Right forelimb (tissue), 1 donor: ENCODE measurements at places on chromosomes 5 and 9.
A peak's percentile ranks its signal among the peaks of the same experiment; 100 is the strongest.

DNA sequence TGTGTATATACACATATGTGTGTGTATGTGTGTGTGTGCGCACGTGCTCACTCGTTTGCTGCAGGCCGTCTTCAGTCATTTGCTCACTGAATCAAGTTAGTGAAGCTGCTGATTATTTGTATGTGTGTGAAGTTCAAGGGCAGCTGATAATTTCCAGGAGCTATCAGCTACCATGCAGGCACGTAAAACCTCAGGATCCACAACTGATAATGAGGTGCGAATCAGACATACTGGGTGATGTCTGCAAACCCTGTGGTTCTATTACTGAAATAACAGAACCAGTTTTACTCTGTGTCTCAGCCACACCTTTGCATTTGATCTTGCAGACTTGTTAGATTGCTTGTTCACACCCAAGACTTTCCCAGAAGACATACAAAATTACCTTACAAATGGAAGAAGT, 257.6 kb downstream of the TAF11L14 start:
- DNase-seq = no peak

- DNase-seq = no peak
Measured at GRCh38 chr9:90085633-90086032, 480.8 kb downstream of the GADD45G start.

- no peak for DNase-seq
Measured at GRCh38 chr5:126446498-126447224, 23.5 kb downstream of the GRAMD2B start.

DNA sequence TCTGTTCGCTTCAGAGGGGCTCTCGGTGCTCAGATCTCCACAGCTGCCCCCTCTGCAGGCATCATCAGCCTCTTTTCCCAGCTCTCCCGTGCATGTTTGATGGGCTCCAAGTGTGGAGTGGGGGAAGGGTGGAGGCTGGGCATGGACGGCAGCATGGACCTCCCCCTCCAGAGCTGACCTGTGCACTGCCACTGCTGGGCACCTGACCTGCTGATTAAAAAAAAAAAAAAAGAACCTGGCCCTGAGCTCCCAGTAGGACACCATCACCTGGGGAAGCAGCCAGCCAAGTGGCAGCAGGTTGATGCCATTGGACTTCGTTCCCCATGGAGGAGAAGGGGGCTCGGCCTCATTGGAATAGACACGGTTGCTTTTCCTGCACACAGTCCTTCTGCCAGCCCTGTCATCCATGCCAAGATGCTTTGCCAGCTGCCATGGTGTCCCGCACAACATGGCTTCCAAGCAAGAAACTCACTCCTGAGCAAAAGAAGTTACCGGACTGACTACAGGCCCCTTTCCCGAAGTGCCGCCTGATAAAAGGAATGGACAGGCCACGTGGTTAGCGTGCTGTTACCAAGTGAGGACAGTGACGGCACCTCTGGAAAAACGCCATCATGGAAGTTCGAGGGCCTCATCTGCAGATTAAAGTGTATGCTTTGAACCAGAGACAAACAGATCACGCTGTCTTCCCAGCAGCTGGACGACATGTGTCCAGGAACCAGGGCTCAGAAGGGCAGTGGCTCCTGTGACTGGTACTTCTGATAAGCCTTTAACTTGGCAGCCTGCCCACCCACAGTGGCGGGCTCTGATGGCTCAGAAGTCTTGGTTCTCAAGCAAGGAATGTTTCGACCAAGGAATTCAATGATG, 14.7 kb upstream of the BRD3OS start:
- no peak for DNase-seq

GRCh38 chr5:54357408-54358058, 47.2 kb upstream of the ARL15 start:
- DNase-seq = no peak

- no peak for DNase-seq
Measured at GRCh38 chr9:32431940-32432555, 47.6 kb downstream of the ACO1 start.

DNA sequence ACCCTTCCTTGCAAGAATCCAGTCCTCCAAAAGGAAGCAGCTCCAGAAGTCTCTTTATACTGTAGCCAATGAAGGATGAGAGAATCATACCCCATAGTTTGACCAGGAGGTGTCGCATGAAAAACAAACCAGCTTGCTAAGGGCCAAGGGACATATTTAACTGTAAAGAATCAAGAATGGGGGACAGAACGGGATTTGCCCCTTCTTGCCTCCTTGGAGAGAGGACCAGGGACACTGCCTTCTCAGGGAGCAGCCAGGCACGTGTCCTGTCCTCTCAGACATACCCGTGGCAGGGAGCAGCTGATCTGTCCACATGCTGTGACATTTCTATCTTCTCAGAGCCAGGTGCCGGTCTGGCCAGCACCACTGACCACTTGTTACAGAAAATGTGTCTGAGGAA, 11.7 kb downstream of the PRUNE2 start:
- no peak for DNase-seq

- DNase-seq = no peak
Measured at GRCh38 chr5:71905834-71906711, 187.0 kb downstream of the CARTPT start.

DNA sequence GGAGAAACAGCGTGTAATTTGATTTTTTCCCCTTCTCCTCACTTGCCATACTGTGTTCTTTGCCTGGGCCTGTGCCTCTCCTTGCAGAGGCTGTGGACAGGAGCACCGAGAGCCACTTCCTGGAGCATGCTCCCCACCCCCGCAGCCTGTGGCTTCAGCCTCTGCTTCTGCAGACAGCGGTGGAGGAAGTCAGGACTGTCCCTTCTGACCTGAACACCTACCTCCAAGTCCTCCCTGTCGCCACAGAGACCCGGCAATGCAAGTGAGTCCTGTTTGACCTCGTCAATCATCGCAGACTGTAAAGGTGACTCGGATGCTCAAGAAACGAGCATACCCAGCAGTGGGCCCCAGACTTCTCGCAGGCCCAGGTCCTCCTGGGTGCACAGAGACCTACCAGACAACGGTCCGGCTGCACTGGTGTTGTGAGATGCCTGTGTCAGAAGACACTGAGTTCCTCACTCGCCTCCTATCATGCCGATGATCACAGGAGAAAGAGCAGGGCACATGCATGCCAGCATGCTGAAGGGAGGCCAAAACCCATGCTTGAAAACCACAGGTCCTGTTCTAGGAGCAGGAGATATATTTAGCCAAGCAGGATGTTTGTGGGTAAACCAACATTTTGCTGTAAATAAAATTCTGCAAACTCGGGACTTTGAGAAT, 198.8 kb downstream of the AUH start:
- DNase-seq = no peak

GRCh38 chr5:94010814-94011213, 269.4 kb upstream of the POU5F2 start:
- DNase-seq = no peak

- no peak for DNase-seq
Measured at GRCh38 chr9:31492229-31492628, 892.2 kb upstream of the ACO1 start.

- no peak for DNase-seq
Measured at GRCh38 chr9:109894921-109895758, 115.1 kb downstream of the PALM2AKAP2 start.

- no peak for DNase-seq
Measured at GRCh38 chr5:100270023-100270771, 265.0 kb upstream of the FAM174A start.

GRCh38 chr9:110648696-110649095, 19.9 kb upstream of the MUSK start:
- no peak for DNase-seq

DNA sequence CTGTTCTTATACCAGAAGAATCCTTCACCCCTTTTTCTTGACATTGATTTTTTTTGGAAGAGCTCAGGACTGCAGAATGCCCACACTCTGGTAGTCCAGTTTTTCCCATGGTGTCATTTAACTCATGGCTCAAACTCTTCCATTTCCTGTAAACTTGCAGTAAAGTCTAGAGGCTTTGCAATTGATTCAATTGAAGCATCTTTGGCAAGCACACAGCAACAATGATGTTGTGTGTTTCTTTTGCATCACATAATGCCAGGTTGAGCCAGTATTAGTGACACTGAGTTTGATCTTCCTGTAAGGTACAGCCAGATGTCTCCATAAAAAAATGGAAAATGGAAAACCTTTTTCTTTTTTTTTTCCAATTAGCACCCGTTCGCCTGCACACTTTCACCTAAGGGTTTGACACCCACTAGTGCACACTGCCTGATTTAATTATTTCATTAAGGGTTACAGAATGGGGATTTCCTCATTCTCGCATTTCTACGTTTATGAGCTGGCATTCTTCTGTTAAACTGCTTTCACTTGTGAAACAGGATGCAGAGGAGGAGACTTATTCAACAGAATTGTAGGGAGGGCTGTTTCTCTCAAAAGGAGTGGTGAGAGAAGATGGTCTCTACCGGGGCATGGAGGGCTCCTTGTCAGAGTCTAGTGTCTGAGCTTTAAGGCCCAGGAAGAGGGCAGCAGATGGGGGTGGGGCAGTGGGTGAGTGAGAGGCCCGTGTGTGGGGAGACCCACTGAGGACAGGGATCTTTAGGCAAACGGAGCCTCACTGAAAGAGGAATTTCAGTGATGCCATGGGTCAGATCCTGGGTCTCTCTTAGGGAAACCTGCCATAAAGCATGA, 2.2 kb upstream of the S1PR3 start:
- DNase-seq = peak; percentile 38

DNA sequence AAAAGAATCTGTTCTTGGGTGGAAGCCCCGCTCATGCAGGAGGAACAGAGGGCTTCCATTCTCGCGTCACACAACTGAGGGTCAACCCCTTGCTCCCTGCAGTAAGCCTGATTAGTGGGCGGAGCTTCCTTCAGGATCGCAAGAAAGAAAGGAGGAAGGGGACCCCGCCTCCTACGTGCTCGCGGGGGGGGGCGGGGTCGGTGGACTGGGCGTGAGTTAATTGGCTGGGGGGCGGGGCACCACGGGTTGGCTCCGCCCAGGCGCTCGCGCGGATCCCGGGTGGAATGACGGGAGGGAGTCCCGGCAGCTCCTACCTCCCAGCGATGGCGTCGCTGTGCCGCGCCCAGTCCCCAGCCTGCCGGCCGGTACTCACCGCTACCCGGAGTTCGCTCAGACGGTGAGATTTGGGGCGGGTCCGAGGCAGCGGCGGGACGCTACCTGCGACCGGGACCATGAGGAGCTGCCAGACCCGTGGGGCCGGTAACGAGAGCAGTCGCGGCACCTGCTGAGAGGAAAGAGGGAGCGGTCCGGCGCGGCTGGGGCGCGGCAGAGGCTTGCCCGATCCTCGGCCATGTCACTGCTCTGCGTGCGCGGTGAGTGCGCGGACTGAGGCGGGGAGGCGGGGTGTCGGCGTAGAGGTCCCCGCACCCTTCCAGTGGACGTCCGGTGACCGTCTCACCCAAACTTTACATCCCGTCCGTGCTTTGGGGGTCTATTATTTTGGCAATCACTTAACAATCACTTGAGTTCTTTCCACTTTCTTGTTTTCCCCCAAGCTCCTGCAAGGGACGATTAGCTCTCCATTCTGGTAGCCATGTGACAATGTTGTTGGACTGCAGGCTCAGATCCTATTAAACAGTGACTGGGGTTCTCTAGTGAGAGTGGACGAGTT, at the start of gene UNC13B:
Gene UNC13B, plus strand, starts transcription at position 297 of the 892 bp plus-strand sequence. Its CDS starts 275 bp downstream, at position 572.
- DNase-seq = peak; percentile 95

DNA sequence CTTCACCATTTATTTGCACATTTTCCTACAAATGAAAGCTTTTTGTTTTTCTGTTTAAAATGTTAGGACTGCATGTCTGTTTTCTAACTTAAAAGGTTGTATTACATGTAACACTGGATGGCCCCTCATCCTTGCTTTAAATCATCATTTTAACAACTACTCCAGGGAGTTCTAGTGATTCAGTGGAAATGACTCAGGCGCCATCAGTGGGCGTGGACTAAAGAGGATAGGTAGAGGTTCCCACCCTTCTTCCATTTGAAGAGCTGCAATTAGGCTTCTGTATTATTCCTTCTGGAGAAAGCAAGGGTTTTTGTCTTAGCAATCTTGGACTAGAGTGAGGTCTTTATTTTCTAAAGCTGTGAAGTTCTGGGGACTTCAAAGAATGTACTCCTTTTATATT, 213.7 kb downstream of the TMEM38B start:
- DNase-seq = no peak

GRCh38 chr5:170427672-170428236, 38.6 kb upstream of the KCNMB1 start:
- peak; percentile 89 for DNase-seq

DNA sequence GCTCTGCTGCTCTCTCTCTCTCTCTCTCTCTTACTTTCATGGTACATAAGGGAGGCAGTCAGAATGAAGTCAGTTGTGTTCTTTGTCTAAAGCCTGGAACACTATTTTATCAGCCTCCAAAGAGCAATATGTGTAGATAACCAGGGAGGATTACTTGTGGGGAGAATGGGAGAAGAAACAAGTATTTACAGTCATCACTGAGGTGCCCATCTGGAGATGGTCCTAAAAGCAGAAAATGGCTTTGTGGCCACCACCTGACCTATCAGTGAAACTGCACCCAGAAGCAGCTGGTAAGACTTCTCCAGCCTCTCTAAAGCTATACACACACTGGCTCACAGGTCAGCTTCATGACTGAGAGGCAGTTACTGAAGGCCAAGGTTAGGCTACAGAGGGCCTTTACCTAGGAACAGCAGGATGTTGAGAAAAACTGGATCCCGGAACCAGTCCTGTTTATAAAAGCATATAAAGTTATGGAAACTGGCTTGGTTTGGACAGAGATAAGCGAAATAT, 75.1 kb downstream of the MRPS27 start:
- DNase-seq = no peak

DNA sequence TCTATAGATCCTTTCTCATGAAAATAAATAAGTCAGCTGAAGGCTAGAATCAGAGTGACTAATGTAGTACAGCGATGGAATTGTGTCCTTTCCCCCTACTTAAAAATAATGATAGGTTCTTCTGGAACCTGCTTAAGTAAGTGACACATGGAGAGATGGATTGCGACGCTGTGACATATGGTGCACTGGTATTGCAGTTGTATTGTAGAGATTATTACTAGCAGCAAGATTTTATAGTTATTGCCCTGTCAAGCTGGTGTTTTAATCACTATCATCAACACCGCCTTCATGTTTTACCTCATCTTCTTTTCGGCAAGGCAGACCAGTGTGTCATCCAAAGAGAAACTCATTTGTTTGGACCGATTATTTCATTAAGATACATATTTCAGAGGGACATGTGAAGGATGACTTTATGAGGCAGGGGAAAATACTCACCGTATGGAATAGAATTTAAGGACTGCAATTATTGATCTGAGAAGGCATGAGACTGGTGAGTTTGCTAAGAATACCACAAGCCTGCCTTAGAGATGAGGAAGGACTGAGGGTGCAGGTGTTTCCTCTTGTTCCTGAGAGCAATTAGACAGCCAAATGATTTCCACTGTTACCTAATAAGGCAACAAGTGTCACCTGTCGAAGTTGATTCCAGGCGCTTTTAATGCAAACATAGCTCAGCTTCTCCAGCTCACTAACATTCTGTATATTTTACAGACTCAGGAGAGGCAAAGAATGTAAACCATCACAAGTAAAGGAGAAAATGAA, 1855.5 kb downstream of the MAT2B start:
- DNase-seq = no peak

GRCh38 chr5:150429410-150429873, 16.7 kb upstream of the CD74 start:
- DNase-seq = no peak

GRCh38 chr9:97675655-97676054, 21.5 kb downstream of the XPA start:
- DNase-seq = no peak

- no peak for DNase-seq
Measured at GRCh38 chr5:167845952-167846351, 445.5 kb upstream of the WWC1 start.
